ENCODE measurements at places on chromosomes 12 and 14.

DNA sequence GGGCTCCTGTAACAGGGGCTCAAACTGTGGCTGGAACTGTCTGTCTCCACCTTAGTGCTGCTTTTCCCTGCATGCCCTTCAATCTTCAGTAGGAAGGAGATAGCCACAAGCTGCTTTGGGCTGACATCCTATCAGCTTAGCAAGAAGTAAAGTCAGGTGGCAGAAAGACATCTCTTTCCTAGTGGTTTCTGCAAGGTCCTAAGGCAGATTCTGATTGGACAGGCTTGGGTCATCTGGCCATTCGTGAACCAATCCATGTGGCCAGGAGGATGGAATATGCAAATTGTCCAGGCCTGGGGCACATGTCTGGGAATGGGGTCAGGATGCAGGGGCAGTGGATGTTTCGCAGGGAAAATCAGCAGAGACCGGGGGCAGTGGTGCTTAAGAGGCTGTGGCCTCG, 5.2 kb downstream of the RITA1 start:
- peak; percentile 68 for DNase-seq

DNA sequence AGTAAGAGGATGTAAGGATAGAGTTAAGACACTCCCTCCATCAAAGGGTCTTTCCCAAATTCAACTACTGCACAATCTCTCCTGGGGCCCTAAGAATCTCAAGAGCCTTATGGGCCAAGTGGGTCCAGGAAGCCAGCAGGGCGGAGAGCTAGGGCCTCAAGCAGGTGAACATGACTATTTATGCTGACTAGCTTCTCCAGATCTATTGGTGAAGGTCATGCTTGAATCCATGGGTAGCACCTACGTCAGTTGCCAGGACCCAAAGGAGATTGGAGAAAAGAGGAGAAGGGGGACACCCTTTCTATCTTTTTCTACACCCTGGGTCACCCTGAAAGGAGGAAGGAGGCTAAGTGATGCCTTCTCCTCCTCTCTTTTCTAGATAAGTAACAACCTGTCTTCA, 534.2 kb upstream of the MIS18BP1 start:
- no peak for DNase-seq

GRCh38 chr12:4147031-4147481, 126.5 kb upstream of the CCND2 start:
- no peak for DNase-seq

DNA sequence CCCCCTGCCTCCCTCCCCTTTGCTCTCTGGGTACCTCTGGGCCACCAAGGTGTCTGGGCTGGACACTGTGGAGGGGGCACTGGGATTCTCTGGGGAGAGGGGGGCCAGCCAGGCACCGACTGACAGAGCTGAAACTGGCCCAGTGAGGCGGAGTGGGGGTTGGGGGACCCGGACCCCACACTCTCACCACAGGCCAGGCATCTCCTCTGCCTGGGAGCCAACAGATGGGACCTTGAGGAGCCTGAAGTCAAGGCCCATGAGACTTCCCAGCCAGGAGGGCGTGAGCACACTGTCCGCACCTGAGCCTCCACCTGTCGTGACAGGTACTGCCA, 39.8 kb upstream of the PPP1R13B start:
- no peak for DNase-seq

GRCh38 chr12:114404083-114404925, 1.6 kb downstream of the TBX5 start:
- peak; percentile 69 for DNase-seq

DNA sequence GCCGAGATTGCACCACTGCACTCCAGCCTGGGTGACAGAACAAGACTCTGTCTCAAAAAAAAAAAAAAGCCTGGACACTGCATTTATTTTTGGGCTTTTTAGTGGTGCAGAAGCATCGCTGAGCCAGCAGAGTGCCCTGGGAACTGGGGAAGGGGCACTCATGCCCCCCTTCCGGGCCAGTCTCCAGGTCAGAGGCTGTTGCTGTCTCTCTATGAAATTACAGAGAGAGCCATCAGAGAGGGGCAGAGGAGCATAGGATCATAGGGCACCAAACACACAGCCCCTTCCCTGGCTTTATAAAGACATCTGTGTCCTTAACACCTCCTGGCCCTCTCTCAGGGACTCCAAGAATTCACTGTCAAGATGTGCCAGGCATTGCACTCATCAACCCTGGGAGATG, 195.8 kb downstream of the CALM1 start:
- DNase-seq: no peak

GRCh38 chr14:61362072-61362750, 40.8 kb downstream of the PRKCH start:
- no peak for DNase-seq

DNA sequence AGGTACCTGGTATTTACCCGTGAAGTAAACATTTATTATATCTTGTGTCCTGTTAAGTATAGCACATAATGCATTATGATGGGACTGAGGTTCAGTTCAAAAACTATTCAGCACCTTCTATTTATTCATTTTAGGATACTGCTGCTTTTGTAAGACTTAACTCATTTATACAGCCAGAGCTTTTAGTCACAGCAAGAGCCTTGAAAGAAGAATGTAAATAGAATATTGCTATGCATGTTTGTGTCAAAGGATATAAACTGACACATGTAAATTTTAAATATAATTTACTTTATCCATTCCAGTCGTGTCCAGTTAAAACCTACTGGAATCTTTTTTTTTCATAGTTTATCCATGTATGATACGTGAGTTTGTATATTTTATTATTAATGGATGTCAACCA, 168.8 kb downstream of the FUT8 start:
- DNase-seq: no peak

- peak; percentile 54 for DNase-seq
These were observed 448.7 kb downstream of the SLC6A15 start for GRCh38 chr12:84463741-84464495.

DNA sequence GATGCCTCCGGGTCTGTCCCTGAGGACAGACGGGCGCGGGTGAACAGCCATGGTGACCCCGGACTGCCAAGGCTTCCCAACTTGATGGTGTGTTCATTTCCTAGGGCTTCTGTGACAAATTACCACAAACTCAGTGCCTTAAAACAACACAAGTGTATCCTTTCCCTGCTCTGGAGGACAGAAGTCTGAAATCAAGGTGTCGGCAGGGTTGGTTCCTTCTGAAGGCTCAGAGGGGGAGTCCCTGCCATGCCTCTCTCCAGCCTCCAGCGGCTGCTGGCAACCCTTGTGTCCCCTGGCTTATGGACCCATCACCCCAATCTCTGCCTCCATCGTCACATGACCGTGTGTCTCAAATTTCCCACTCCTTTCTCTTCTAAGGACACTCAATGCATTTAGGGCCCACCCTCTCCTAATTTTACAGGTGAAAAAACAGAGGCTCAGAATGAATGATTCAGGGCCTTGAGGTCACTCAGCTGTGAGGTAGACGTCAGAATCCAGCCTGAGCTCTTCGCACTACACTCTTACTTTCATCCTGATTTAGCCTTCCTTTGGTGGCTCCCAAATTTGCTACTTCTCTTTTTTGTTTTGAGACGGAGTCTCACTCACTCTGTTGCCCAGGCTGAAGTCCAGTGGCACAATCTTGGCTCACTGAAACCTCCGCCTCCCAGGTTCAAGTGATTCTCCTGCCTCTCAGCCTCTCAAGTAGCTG, 45.4 kb downstream of the VCPKMT start:
- DNase-seq: no peak

- no peak for DNase-seq
These were observed 25.8 kb upstream of the TMCC3 start for GRCh38 chr12:94676031-94676641.

DNA sequence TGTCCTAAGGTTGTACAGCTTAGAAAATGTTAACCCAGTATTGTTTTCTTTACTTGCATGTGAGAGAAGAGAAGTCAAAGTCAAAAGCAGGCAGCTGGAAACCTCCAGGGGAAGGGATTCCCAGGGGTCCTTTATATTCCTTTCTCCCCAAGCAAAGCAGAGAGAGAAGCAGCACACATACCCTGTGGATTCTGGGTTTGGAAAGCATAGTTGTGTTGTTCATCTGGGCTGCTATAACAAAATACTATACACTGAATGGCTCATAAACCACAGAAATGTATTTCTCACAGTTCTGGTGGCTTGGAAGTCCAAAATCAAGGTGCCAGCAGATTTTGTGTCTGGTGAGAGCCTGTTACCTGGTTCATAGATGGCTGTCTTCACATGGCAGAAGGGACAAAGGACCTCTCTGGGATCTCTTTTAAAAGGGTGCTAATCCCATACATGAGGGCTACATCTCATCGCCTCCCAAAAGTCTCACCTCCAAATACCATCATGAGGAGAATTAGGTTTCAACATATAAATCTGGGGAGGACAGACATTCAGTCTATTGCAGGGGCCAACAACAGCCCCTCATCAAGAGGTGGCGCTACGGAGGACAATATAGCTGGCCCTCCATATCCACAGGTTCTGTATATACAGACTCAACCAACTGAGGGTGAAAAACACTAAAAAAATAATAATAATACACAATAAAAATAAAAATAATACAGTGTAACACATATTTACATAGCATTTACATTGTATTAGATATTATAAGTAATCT, 19.3 kb upstream of the PCNX1 start:
- no peak for DNase-seq

- no peak for DNase-seq
These were observed 181.7 kb downstream of the ADAMTS20 start for GRCh38 chr12:43370263-43370662.

DNA sequence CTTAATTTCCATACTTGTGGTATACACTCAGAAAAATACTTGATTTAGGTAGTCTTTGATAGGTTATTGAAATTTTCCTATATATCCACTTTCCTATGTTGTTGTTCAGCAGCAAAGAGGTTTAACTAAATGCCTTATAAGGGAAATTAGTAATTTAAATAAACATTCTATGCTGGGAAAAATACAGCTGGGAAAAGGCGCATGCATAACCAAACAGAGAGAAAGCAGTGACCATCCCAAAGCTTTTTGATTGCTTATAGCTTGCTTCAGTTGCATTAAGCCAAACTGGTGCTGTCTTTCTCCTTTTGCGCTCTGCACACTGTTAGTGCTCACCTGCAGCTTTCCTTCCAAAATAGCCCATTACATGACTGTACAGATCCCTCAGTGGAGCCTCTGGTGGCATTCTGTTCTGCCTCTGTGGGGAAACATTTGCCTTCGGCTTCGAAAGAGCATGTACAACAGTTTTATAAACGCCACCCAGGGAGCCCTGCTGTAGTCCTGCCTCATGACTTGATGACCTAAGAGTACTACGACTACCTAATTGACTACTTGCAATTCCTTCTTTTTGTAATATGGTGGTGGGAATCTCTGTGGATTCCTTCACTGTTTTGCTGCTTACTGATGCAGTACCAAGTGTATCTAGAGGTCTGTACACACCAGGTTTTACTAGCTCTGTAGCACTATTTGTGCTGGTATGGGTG, 120.8 kb downstream of the RALGAPA1 start:
- DNase-seq: no peak

- no peak for DNase-seq
These were observed 59.0 kb downstream of the VCPKMT start for GRCh38 chr14:50057331-50057730.
